ENCODE measurements at places on chromosomes 16 and 17.

GRCh38 chr16:83586461-83587200 is 221.1 kb upstream of the HSBP1 start:
- DNase-seq = no peak

- no peak for DNase-seq
Observed at GRCh38 chr16:26058326-26058725, 366.6 kb downstream of the HS3ST4 start.

GRCh38 chr16:4743226-4743878 is 9.0 kb downstream of the DNAAF8 start:
- no peak for DNase-seq

- no peak for DNase-seq
Observed at GRCh38 chr17:16354585-16354984, 1.3 kb upstream of the CENPV start.

GRCh38 chr17:76247304-76247703 is 7.0 kb upstream of the RNF157 start:
- no peak for DNase-seq

- DNase-seq = no peak
Observed at GRCh38 chr17:37130984-37131446, 182.3 kb downstream of the AATF start.

DNA sequence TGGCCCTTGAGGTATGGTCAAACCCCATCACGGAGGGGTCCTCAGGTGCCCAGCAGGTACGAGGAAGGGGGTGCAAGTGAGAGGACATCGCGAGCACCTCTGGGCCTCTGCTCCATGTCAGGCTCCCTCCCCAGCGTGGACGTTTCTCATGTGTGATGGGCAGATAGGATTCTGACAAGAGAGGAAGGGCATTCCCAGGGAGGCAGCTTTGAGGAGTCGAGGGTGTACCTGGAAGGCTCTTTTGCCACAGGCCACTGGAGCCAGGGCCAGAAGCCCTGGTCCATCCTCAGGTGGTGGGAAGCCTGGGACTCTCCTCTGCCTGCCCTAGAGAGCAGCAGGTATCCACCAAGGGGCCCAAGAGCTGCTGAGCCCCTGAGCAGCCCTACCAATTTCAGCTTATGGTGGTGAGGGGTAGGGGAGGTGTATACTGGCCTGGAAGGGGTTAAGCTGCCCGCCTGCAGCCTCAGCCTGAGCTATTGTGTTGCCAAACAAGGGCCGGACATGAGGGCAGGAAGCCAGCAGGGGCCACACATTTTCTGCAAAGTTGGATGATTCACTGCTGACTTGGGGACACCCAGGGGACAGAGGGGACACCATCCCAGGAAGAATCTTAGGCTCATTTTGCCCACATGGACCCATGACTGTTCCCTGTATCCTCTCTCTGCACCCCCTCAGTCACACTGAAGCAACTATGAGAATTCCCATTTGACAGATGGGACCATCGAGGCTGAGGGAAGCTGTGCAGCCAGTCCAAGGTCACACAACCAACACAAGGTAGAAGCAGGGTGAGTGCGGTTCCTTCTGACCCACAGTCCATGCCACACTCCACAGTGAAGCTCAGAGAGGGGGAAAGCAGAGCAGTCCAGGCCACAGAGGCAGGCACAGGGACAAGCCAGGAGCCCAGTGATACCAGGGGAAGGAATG is 1.7 kb downstream of the CDH5 start:
- no peak for DNase-seq

DNA sequence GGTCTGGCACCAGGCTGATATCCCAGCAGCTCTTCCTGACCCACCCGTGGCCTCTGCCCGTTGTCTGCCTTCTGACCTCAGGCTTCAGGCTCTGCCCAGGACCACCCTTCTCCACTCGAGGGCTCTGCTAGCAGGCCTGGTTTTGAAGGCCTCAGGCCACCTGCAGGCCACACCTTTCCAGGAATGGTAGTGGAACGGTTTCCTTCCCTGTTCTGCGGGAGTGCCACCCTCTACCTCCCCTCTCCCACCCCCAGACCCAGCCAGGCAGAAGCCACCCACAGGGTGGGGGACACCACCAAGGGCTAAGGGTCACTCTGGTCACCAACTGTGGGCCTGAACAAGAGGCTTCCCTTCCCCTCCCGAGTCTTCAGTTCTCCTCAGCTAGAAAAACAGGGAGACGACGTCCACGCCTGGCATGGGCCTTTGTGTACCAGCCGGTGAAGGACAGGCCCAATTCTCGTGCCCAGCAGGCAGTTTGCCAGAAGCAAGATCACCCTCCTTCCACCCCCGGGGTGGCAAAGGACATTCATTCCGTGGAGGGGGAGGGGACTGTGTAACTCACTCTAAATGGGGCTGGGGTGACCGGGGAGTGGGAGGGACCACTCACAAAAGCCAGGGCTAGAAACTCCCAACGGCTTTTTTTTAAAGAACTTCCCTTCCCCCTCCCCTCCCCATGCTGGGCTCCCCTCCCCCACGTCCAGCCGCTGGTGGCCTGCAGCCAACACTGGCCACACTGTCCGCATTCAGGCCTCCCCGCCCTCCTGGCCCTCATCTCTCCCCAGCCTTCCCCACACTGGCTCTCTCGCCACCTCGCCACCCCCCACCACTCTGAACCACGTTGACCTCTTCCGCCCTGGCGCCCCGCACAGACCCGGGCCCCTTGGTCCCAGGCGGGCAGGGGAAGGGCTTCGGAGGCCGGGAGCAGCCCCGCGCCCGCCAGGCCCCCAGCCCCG is 7.7 kb downstream of the CBX4 start:
- no peak for DNase-seq

DNA sequence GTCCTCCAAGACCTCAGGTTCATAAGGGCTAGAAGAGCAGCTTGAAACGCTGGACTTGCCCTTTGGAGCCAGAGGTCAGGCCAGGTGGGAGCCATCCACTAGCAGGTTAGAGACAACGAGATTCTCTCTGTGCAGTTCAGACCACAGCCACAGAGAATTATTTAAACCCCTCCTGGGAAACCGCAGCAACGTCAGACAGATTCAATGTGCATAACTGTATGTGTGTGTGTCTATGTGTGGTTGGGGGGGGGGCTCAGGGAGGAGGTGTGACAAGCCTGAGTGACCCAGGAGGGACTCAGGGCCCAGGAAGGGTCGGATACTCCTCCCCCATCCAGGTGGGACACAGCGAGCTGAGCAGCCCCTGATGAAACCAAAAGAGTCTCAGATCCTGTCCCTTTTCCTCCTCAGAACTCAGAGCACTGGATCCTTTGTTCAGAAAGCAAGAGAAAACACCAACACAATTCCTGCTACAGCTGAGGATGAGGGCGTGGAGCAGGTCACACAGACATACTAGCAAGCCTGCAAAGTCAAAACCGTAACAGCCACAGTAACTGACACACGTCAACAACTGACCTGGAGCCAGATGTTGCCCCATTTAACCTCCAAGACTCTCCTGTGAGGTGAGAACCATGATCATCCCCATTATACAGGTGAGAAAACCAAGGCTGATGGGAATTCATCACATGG is 66.8 kb downstream of the XYLT1 start:
- DNase-seq = no peak

- no peak for DNase-seq
Observed at GRCh38 chr16:397135-397661, at the start of gene NME4. TSS of gene NME4 (plus strand) at chr16:397199. CDS start at chr16:397223, 24 bp downstream.

GRCh38 chr17:55210292-55210691 is 54.5 kb upstream of the HLF start:
- no peak for DNase-seq

GRCh38 chr16:52799149-52799548 is 252.2 kb upstream of the TOX3 start:
- DNase-seq = no peak

- DNase-seq = no peak
Observed at GRCh38 chr16:48961546-48961945, 320.1 kb downstream of the CBLN1 start.

DNA sequence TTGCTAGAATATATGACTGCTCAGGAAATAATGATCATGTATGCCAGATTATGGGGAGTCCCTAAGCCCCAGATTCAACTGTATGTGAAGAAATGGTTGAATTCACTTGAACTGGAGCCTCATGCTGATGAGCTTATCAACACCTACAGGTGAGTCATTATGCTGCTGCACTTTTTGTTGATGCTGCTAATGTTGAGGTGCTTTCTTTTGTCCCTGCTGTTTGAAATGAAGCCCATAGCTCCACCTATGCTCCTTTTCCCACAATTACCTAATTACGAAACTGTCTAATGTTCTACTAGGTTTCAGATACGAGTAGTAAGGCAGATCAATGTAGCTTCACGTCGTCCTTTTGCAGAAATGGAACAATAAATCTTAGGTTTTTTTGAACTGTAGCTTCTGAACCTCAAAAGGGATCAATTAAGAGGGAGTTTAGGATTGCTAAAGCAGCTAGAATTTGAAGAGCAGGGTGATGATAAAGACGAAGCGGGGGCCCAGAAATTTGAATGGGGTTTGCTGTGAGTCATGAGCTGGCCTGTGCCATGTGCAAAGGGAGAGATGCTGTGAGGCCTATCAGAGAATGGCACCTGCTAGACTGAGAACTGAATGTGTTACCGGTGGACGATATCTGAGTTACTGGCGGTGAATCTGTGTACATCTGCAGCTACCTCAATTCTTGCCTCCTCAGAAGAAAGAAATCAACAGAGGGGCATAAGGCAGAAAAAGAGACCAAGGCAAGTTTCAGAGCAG is 6.1 kb upstream of the UQCRC2 start:
- no peak for DNase-seq

DNA sequence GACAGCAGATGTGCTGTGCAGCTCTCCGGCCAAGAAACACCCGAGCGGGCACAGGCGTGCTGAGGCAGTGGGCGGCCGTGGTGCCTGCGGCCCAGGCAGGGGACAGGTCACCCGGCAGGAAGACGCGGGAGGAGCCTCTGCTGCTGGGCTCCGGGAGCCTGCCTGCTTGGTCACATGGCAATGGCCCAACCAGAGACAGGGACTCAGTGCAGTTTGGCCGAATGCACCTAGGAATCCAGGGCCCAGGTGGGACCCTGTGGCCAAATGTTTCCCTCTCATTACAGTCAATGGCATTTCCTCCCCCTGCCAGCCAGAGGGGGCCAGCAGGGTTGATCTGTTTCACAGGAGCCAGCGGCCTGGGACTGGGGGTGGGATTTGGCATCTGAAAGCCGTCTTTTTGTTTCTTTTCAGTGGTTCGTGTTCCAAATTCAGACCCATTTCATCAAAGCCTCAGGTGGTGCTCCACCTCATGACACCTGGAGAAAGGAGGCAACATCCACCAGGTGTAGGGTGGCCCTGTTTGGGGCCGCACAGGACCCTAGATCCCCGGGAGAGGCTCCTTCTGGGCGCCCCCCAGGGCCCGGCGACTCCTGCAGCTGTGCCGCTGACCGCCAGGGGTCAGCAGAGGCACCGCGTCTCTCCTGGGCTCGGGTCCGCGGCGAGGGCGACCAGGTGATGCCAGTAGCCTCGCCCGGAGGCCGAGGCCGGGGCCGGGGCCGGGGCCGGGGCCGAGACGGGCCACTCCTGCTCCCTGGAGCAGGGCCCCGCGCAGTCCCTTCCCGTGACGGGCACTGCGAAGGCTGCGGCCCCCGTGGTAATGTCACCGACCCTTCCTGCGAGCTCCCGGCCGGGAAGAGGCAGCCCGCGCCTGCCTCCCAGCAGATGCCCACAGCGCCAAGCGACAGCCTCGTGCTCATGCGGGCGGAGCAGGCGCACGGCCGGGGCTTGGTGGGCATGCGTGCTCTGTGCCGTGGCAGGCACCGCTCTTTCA is 118.5 kb downstream of the C16orf78 start:
- DNase-seq = no peak

DNA sequence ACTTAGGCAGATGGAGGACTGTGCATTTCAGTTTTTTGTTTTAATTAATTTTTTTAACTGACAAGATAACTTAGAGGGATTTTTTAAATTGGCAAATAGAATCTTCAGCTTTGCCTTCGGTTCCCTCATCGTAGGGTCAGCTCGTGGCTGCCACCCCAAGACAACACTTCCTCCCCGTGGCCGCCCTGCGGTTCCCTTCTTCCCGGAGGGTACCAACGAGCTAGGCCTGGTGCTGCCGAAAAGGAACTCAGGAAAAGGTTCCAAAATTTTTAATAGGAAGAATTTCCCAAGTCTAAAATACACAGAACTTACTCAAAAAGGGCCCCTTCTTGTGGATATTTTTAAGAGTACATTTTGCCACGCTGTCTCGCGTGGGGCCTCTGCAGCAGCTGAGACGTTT is 210.4 kb upstream of the CHMP6 start:
- DNase-seq = no peak

DNA sequence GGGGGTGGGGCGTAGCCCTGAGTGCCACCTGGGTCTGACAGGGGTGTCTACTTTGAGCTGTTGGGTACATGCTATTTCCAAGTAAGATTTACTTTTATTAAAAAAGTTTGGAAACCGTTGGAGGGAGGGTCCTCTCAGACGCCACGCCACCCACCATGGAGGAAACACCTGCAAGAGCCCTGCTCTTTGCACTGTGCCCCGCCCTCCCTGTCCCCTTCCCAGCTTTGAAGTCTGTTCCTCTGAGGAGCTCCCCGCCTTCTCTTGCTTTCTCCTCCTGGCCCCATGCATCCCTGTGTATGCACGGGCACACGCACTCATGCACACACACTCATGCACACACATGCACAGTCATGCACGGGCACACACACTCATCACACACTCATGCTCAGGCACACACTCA is 15.5 kb downstream of the ADGRG1 start:
- no peak for DNase-seq

GRCh38 chr17:7893187-7893880 is 4.7 kb downstream of the CHD3 start:
- no peak for DNase-seq

GRCh38 chr17:77458202-77459017 is 317.6 kb downstream of the SEC14L1 start:
- no peak for DNase-seq

DNA sequence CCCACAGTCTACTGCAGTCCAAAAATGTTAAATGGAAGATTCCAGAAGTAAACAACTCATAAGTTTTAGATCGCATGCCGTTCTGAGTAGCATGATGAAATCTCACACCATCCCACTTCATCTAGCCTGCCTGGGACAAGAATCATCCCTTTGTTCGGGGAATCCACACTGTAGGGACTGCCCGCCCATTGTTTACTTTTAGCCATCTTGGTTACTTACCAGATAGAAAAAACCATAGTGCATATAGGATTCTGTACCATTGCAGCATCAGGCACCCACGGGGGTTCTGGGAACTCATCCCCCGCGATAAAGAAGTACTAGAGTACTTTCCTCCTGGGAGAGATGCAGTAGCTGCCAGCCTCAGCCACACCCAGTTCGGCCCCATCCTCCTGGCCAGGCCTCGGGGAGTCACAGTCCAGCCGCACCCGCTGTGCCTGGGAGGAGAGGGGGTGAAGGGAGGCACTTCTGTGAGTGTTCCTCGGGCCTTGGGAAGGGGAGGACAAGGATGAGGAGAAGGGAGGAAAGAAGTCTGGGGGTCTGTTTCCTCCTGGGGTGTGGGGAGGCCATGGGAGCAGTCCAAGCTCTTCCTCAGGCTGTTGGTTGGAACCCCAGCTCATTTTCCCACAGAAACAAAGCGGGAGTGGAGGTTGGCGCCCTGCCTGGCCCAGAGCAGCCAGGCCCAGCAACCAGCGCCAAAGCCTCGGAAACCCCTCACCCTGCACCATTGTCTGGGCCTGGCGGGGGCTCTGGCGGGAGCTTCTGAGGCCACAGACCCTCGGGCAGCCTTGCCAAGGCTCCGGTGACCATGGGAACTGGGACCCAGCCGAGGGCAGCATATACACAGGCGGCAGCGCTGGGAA is 8.9 kb downstream of the TRIM47 start:
- no peak for DNase-seq

GRCh38 chr17:73552300-73553048 is 91.8 kb downstream of the SDK2 start:
- no peak for DNase-seq

Data from AG09309 (cell line).